ENCODE measurements at places on chromosomes 7 and 10.

- DNase-seq = no peak
Measured at GRCh38 chr7:137462074-137462715, 118.7 kb upstream of the PTN start.

DNA sequence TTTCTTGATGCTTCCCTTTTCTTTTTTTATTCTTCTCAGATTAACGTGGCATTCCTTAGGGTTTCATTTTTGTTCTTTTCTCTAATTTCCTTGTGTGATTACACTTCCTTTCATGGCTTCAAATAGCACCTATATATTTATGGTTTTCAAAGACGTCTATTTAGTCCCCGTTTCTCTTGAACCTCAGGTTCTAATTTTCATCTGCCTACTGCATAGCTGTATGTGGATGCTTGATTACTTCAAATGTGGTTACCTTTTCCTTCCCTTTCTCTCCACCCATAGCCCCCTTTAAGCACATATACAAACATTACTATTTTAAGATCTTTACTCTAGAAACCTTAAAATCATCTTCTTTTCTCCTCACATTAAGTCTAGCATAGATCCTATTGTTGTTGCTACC lies 2.4 kb downstream of the TPST1 start:
- DNase-seq = no peak

GRCh38 chr7:138625849-138626230 lies 75.3 kb downstream of the SVOPL start:
- DNase-seq = no peak

DNA sequence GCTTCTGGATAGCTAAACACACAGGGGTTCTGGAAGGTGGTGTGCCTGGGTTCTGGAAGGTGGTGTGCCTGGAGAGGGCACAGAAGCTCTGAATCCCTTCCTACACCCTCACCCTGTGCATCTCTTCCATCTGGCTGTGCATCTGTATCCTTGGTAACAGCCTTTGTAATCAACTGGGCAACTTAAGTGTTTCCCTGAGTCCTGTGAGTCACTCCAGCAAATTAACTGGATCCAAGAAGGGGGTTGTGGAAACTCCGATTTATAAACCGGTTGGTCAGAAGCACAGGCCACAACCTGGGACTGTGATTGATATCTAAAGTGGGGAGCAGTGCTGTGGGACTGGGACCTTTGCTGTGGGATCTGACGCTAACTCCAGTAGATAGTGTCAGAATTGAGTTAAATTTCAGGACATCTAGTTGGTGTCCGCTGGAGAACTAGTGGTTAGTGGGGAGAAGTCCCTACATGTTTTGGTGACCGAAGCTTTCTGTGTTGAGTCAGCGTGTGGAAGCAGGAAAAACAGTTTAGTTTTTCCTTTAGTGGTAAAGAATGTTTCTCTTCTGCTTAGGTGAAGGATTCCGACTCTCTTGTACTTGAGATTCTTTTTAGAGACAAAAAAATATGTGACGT lies 228.1 kb downstream of the BMPER start:
- DNase-seq = no peak

All from left ventricle myocardium inferior (tissue), 1 donor.